Lung (tissue), 17 donors: ENCODE measurements at places on chromosomes 11 and 22.

GRCh38 chr11:44538375-44539054, 26.9 kb upstream of the CD82 start:
- no peak overlapping the region for H3K4me3 ChIP-seq
- no peak overlapping the region for H3K27ac ChIP-seq
- no peaks in the 10 kb centered on the region for H3K4me1 ChIP-seq

DNA sequence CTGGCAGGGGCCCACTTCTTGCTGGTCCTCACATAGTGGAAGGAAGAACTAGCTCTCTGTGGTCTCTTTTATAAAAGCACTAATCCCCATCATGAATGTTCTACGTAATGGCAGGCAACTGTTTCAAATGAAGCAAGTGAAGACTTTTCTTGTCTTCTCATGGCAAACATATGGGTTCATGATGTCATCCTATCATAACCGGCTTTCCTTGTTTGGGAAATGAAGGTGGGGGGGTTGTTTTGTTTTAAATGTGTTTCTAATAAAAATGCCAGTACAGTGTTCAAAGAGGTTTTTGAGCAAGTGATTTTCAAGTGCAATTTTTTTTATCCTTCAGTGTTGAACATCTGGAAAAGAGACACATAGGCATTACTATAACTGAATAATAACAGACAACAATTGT, 33.4 kb downstream of the REXO2 start:
- no peak overlapping the region for H3K4me3 ChIP-seq
- H3K4me1 ChIP-seq, result no peaks in the 10 kb centered on the region
- no peaks in the 10 kb centered on the region for H3K27me3 ChIP-seq
- no peak overlapping the region for H3K27ac ChIP-seq
- H3K36me3 ChIP-seq, result no peaks in the 10 kb centered on the region

- H3K4me1 ChIP-seq, result no peaks in the 10 kb centered on the region
- H3K27ac ChIP-seq, result peak overlapping the region; percentile 89
- H3K4me3 ChIP-seq, result no peak overlapping the region
- DNase-seq, result no peak
- H3K27me3 ChIP-seq, result no peaks in the 10 kb centered on the region
Measured at GRCh38 chr22:24433828-24434470, 6.5 kb downstream of the ADORA2A start.

DNA sequence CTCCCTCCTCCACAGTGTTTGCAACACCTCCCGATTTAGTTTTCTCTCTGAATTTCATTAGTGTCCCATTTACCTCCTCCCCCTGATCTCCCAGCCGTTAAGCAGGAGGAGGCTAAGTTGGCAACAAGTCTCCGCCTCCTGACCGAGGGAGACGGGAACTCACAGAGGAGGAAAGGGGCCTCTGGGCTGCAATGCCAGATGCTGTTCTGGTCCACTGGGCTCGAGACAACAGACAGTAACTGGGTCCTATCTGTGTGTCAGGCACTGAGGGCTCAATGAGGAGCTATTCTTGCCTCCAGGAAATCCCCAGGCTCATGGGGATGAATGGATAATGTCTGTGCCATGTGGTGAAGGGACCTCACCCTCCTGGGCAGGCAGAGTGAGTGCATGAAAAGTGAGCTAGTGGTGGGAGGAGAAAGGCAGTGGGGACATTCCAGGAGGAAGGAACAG, 228.1 kb downstream of the TENM4 start:
- no peaks in the 10 kb centered on the region for H3K36me3 ChIP-seq
- DNase-seq, result no peak
- no peaks in the 10 kb centered on the region for H3K4me1 ChIP-seq
- no peaks in the 10 kb centered on the region for H3K27me3 ChIP-seq
- no peak overlapping the region for H3K4me3 ChIP-seq

GRCh38 chr11:130608287-130608686, 159.8 kb downstream of the ADAMTS15 start:
- no peaks in the 10 kb centered on the region for H3K27me3 ChIP-seq
- H3K4me1 ChIP-seq, result peaks cover 11% of the 10 kb centered on the region
- H3K4me3 ChIP-seq, result no peak overlapping the region
- no peak for DNase-seq

GRCh38 chr11:75779960-75780359, 11.4 kb downstream of the DGAT2 start:
- H3K27me3 ChIP-seq, result no peaks in the 10 kb centered on the region
- no peak for DNase-seq
- no peak overlapping the region for H3K4me3 ChIP-seq
- no peak overlapping the region for H3K27ac ChIP-seq

DNA sequence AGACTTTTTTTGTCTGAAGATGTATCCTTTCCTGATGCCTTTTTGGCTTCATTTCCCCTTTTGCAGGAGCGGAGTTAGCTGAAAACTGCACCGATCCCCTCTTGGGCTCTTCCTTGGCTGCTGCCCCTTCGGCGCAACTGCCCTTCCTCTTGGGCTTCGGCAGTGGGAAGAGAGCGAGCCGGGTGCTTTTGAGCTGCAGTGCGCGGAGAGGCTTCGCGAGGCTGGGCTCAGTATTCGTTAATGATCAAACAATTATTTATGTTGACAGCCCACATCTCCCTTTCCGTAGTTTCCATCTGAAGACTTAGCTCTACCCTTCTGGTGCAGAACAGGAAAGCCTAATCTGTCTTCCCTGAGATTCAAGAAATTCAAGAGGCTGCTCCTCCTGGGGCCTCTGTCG, 170.8 kb downstream of the CSNK2A3 start:
- H3K27ac ChIP-seq, result no peak overlapping the region
- DNase-seq, result no peak
- no peaks in the 10 kb centered on the region for H3K27me3 ChIP-seq
- no peaks in the 10 kb centered on the region for H3K4me1 ChIP-seq
- H3K4me3 ChIP-seq, result no peak overlapping the region
- no peaks in the 10 kb centered on the region for H3K36me3 ChIP-seq

GRCh38 chr11:92137747-92138146, 86.9 kb upstream of the FAT3 start:
- no peaks in the 10 kb centered on the region for H3K36me3 ChIP-seq
- H3K4me1 ChIP-seq, result peaks cover 8% of the 10 kb centered on the region
- DNase-seq, result peak; percentile 66

DNA sequence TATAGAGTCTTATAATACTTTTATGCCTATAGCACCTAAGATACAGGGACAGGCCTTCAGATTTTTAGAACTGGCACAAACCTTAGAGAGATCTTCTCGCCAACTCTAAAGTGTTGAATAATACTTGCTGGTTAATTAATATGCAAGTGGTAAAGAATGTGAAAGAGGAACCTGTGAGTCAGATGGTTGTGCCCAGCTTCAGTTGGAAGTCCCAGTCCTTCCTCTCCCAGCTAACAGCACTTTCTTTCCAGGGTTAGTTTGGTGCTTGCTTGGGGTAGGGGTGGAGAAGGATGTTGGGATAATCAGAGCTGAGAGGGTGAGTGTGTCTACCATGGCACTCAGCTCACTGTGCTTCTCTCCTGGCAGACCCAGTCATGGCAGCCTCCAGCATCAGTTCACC, 4.9 kb upstream of the TMEM132A start:
- DNase-seq, result no peak
- H3K27ac ChIP-seq, result no peak overlapping the region
- H3K4me3 ChIP-seq, result no peak overlapping the region
- no peaks in the 10 kb centered on the region for H3K27me3 ChIP-seq

GRCh38 chr22:45101515-45102227, 62.1 kb upstream of the NUP50 start:
- H3K27ac ChIP-seq, result no peak overlapping the region
- peaks cover 5% of the 10 kb centered on the region for H3K27me3 ChIP-seq
- DNase-seq, result no peak
- H3K4me3 ChIP-seq, result no peak overlapping the region
- no peaks in the 10 kb centered on the region for H3K4me1 ChIP-seq

- H3K4me1 ChIP-seq, result no peaks in the 10 kb centered on the region
- no peak overlapping the region for H3K27ac ChIP-seq
- no peak overlapping the region for H3K4me3 ChIP-seq
- DNase-seq, result no peak
- no peaks in the 10 kb centered on the region for H3K27me3 ChIP-seq
- H3K36me3 ChIP-seq, result peaks cover 3% of the 10 kb centered on the region
Measured at GRCh38 chr11:43746670-43747069, 66.1 kb downstream of the HSD17B12 start.

DNA sequence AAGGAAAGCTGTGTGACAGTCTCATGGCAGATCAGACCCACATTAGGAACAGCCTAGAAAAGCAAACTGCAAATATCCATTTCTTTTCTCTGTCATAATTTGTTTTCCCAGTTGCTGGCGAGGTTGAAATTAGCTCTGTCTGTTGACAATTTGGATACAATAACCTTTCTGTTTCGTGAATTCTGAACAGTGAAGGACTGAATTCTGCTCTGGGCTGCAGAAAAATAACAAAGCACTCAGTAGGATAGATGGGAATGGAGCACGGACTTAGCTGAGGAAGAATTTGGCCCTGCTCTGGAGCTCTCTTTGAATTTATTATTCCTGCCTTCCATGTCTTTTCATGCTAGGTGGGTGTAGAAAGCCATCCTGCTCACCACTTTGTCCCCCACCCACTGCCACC, 140.3 kb downstream of the RRAS2 start:
- H3K36me3 ChIP-seq, result no peaks in the 10 kb centered on the region
- H3K27ac ChIP-seq, result no peak overlapping the region
- no peak overlapping the region for H3K4me3 ChIP-seq

GRCh38 chr11:19800162-19800561, 87.5 kb downstream of the NAV2 start:
- H3K27ac ChIP-seq, result no peak overlapping the region
- no peaks in the 10 kb centered on the region for H3K36me3 ChIP-seq
- H3K4me1 ChIP-seq, result peaks cover 4% of the 10 kb centered on the region
- no peaks in the 10 kb centered on the region for H3K27me3 ChIP-seq

DNA sequence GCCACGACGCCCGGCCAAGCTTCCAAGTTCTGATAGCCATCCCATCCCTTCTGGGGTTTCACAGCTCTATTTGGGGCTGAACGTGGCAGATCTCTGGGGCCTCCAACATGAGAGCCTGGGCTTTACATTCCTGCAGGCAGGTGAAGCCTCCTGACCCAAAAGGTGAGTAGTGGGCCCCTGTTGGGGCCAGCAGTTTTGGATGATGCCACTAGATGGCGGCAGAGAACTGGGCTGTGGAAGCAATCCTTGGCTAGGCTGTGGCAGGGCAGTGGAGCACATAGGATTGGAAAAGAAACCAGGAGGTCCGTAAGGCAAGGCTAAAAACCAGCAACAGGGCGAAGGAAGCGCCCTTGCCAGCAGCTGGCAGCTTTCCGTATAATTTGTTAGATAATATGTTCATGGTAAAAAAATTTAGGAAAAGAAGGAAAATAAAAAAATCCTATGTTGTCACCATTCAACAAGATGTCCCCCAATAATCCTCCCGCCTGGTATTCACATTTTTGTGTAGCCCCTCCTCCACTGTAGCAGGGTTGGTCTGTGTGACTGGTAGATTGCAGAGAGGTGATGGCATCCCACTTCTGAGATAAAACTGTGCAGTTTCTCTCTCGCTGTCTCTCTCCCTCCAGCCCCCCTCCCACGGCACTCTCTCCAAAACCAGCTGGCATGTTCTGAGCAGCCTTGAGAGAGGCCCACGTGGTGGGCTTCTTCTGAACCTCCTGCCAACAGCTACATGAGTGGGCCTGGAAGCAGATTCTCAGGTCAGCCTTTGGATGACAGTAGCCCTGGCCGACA, 43.6 kb upstream of the OR4B1 start:
- no peaks in the 10 kb centered on the region for H3K4me1 ChIP-seq
- DNase-seq, result peak; percentile 70
- peak overlapping the region; percentile 24 for H3K27ac ChIP-seq
- no peak overlapping the region for H3K4me3 ChIP-seq

DNA sequence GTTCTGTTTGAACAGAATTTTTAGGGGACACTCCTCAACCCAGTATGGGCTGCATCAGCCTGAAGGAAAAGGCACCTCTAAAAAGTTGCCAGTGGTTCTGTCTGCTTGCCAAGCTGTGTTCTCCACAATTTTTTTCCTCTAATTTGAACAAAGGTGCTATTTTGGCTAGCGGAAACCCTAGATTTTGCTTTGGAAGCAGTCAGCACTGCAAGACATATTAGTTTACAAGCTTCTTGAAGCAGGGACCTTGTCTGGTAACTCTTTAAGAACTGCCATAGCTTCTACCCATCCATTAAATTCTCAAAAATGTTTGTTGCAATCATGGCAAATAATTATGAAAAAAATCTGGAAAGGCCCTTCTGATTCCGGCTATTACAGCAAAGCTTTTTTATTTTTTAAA, 75.6 kb upstream of the HEPHL1 start:
- H3K4me3 ChIP-seq, result no peak overlapping the region
- no peak overlapping the region for H3K27ac ChIP-seq
- DNase-seq, result no peak
- H3K27me3 ChIP-seq, result no peaks in the 10 kb centered on the region
- no peaks in the 10 kb centered on the region for H3K4me1 ChIP-seq
- no peaks in the 10 kb centered on the region for H3K36me3 ChIP-seq

DNA sequence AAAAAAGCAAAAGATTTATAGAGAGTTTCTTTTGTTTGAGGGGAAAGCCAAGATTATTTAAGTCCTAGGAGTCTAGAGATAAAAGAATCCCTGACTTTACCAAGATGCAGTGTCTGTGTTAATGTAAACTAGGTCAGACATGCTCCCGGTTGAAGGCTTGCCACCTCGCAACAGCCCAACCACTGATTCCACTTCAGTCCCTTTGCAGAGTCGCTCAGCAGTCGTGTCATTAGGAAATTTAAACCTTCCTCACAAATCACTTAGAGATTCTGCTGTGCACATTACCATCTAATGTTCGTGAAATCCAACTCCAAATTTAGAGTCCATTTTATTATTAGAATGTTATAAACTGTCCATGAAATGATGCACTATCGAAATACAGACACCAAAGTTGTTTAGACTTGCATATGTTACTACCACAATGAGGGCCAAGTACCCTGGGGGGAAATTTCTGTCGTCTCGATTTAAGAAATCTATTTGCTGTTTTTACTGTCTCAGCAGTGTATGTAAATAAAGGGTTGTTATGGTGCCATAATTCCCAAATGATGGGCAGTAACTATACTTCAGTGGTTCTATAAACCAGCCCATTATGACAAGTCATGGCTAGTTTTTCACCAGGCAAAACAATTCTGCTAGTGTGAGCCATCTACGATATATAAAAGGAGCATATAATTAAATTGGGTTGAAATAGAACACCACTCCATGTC, 101.4 kb upstream of the MTNR1B start:
- no peak overlapping the region for H3K4me3 ChIP-seq
- no peak for DNase-seq
- no peaks in the 10 kb centered on the region for H3K27me3 ChIP-seq
- H3K4me1 ChIP-seq, result peaks cover 2% of the 10 kb centered on the region

- H3K27ac ChIP-seq, result no peak overlapping the region
- no peaks in the 10 kb centered on the region for H3K36me3 ChIP-seq
- no peaks in the 10 kb centered on the region for H3K27me3 ChIP-seq
- no peaks in the 10 kb centered on the region for H3K4me1 ChIP-seq
- H3K4me3 ChIP-seq, result no peak overlapping the region
Measured at GRCh38 chr11:133787379-133788141, 57.8 kb downstream of the SPATA19 start.
